Left ventricle myocardium inferior (tissue), 1 donor: ENCODE measurements at places on chromosomes 13 and 19.

DNA sequence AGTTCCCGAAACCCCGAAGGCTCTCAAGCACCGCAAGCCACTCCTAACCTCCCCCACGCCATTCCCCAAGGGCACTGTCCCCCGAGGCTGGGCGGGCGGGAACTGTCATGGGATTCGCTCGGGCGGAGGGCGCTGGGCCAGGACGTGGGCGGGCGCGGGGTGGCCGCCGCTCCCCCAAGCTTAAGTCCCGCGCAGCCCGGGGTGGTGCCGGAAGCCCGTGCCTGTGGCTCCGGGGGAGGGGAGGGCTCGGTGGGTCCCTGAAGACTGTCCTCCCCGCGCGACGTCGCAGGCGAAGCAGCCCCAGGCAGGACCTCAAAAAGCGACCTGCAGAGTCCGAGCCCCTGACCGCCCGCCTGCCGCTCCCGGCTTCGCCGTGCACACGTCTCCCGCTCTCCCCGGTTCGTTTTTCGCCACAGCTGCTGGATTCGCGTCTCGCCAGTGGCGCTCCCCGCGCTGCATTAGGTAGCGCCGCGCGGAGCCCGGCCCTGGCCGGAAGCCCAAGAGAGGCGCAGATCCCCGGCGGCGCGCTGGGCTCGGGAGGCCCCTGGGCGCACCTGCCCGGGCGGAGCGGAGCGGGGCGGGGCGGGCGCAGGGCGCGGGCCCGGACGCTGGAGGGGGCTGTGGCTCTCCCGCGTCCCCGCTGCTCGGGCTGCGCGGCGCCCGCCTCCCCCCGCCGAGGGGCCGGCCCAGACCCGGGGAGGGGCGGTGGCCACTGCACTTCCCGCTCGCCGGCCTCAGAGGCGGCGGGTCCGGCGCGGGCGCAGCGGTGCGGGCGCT lies at the start of gene FARP1:
TSS of gene FARP1 (plus strand) at position 715 of the 777 bp plus-strand sequence. CDS start 70,149 bp downstream, outside the sequence.
- peak; percentile 79 for DNase-seq

GRCh38 chr19:55132453-55133129 lies 15.2 kb upstream of the PPP1R12C start:
- no peak for DNase-seq

DNA sequence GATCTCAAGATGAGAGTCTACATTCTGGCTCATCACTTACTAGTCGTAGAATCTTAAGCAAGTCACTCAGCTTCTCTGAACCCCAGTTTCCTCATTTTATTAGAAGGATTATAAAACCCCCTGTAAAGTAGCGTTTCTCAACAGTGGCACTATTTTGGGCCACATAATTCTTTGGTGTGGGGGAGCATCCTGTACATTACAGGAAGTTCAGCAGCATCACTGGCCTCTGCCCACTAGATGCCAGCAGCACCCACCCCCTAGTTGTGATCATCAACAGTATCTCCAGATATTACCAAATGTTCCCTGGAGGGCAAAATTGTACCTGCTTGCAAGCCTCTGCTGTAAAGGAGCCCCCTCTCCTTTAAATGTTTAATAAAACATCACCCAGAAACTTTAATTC lies 22.6 kb downstream of the STARD13 start:
- no peak for DNase-seq

- no peak for DNase-seq
Observed at GRCh38 chr19:23439623-23440022, 44.4 kb upstream of the ZNF91 start.

- no peak for DNase-seq
Observed at GRCh38 chr13:109628251-109628699, 158.1 kb downstream of the IRS2 start.

- DNase-seq, result no peak
Observed at GRCh38 chr19:3539756-3540118, 763 bp downstream of the TEKTIP1 start.

- no peak for DNase-seq
Observed at GRCh38 chr19:5127717-5128116, 158.8 kb downstream of the KDM4B start.

DNA sequence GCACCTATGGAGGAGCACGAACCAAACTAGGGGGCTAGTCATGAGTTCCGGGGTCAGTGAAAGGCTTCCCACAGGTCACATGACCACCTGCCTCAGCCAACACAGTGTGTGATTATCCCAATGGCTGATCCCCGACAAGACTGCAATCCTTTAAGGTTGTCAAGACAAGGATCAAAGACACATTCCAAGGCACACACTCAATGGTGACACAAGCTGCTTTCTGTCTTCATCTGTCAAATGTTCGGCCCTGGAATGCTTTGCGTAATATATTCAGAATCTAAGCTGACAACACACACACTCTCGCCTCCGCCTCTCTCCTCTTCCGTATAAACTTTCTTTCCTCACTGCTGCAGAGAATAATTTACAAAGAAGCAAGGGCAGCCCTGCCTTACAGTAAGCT lies 11.7 kb downstream of the RANBP3 start:
- DNase-seq, result no peak

DNA sequence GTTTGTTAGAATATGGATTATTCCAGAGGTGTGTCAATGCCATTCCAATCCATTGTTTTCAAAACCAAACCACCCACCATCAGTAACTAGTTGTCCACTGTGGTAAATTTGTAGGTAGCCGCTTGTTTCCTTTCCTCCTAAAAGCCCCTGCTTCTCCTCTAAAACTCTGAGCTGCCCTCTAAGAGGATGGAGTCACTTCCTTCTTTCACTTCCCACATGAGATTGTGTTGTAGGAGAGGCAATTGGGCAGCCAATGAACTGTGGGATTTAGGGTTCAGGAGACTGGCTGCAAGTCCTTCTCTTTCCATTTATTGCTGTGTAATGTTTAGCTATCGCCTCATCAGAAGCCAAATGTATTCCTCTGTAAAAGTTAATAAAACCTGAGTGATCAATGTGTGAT lies 49.9 kb upstream of the RFXAP start:
- DNase-seq, result no peak

- DNase-seq, result no peak
Observed at GRCh38 chr13:89082623-89083022, 1411.5 kb downstream of the SLITRK5 start.

- DNase-seq, result no peak
Observed at GRCh38 chr13:90362707-90363106, 984.8 kb upstream of the MIR17HG start.

GRCh38 chr13:69947582-69947981 lies 160.0 kb upstream of the ATXN8OS start:
- no peak for DNase-seq

DNA sequence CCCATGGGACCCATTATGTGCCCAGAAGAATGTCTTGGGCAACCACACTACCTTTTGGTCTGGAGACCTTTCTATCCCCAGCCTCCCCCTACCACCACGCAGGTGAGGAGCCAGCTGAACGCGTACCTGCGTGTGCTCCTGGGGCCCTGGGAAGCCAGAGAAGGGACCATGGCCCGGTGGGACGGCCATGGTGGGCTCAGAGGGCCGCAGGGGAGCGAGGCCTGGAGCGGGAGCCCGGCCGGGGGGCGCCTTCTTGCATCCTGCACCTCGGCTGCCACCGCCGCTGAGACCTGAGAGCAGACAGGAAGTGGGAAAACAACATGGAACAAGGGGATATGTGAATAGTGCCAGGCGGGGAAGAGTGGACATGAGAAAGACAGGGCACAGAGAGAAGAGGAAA lies 2.3 kb downstream of the DYRK1B start:
- DNase-seq, result no peak

- DNase-seq, result no peak
Observed at GRCh38 chr19:3178377-3178972, at the start of gene S1PR4. TSS of gene S1PR4 (plus strand) at chr19:3178769. CDS start at chr19:3178793, 24 bp downstream.

- peak; percentile 73 for DNase-seq
Observed at GRCh38 chr13:29595380-29596063, at the start of gene SLC7A1. TSS of gene SLC7A1 (minus strand) at chr13:29595688. CDS start at chr13:29536188, 59,500 bp downstream.

DNA sequence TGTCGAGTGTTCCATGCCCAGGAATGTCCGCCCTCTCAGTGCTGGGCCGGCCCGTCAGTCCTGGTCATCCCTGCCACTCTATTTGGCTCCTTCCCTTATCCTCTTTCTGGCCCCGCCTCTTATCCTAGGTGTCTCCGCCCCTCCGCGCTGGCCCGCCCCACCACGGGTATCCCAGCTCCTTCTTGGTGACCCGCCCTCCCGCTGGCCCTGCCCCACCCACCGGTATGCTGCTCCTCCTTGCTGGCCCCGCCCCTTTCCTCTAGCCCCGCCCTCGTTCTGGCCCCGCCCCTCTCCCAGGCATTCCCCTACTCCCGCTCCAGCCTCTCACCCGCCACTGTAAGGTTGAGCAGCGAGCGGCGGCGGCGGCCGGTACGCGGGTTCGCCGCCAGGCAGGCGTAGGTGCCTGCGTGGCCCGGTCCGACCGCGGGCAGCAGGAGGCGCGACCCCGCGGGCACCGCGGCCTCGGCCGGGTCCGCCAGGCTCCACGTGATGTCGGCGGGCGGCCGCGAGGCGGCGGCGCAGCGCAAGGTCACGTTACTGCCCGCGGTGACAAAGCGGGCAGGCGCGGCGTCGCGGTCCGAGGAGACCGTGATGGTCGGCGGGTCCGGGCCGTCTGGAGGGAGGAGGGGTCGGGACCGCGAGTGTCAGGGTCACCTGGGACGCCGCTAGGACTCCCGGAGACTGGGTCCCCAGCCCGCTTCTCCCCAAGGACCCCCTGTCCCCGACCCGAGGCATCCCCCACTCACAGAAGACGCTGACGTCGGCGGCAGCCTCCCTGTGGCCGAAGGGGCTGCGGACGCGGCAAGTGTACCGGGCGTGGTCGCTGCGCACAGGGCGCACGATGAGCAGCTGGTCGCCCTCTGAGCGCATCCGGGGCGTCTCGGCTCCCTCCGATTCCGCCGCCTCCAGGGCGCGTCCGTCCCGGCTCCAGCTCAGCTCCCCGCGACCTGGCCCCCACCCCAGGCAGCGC lies 2.0 kb downstream of the VSIG10L start:
- DNase-seq, result peak; percentile 98

DNA sequence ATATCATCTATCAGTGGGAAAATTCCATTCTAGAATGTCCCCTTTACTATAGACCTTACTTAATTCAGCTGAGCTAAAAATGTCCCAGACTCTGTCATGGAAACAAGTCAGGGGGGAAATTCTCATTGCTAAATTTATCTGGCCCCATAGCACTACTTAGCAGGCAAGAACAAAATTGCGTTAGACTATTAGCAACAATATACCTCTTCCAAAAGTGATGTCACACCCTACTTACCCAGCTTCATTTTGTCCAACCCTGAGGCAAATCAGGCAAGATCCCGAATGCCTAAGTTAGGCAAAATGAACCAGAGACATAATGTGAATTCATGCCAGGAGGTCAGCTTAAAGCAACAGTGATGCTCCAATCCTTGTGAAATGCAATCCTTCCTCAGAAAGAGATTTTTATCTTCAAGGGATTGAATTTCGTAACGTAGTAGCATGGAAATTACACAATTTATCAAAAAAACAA lies 93.7 kb downstream of the FRY start:
- no peak for DNase-seq

DNA sequence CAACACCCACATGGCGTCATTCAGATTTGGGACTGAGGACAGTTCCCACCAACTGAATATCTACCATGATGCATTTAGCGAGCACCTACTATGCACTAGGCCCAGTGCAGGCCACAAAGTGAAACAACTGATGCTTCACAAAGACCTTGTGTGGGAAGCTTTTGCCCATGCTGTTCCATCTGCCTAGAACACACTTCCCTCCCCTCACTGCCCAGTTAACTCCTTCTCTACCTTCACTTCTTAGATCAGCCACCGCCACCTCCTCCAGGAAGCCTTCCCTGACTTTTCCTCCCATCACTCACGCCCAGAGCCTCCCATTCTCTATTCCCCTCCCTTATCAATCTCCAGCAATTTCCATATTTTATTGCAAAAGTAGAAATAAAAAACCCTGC lies 25.7 kb downstream of the PTPRS start:
- DNase-seq, result no peak

DNA sequence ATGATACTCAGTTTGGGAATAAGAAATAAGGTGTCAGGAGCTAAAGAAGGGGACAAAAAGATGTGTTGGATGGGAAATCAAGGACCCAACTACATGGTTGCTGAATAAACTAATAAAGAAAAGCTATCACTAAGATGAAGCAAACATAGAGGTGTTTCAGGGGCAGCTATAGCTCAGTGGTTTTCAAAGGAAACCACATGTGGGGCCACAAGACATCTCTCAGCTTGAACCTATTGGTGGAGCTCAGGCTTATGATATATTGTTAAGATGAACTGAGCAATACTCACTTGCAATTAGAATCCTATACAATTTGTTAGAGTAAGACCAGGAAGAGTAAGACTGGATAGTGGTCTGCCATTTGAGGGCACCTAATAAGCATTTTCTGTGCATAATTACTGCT lies 45.1 kb upstream of the SPRY2 start:
- DNase-seq, result no peak

GRCh38 chr19:45451131-45451849 lies 16.5 kb upstream of the FOSB start:
- DNase-seq, result no peak

- no peak for DNase-seq
Observed at GRCh38 chr19:46907880-46908279, 47.1 kb downstream of the ARHGAP35 start.

DNA sequence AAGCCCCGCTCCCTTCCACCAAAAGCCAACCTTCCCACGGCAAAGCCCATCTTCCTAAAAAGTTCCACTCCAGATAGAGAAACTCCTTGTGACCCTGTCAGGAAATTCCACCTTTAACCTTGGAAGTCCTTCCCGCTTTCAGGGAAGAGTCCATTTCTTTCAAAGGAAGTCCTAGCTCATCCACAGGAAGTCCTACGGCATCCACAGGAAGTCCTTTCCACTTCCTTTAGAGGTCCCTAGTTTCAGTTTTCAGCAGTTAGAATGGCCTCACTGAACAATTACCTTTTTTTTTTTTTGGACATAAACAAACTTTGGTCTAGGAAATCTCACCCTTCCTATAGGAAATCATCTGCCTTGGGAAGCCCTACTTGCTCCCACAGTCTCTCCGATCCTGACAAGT lies 31.7 kb downstream of the TRPM4 start:
- DNase-seq, result no peak

DNA sequence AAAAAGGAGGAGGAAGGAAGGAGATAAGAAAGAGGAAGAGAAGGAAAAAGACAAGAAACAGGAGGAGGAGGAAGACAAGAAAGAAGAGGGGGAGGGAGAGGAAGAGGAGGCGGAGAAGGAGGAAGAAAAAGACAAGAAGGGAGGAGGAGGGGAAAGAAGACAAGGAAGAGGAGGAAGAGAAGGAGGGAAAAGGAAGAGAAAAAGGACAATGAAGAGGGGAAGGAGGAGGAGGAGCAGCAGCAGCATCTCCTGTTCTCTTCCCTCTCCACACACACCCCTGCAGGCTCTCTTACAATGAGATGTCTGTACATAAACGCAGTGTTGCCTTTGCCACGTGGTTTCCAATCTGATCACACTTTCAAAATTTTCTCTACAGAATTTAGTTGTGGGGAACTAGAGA lies 66.6 kb downstream of the RUBCNL start:
- no peak for DNase-seq

- DNase-seq, result no peak
Observed at GRCh38 chr13:60352644-60353043, 44.4 kb upstream of the TDRD3 start.

- DNase-seq, result no peak
Observed at GRCh38 chr19:16477311-16477710, 5.5 kb upstream of the EPS15L1 start.

DNA sequence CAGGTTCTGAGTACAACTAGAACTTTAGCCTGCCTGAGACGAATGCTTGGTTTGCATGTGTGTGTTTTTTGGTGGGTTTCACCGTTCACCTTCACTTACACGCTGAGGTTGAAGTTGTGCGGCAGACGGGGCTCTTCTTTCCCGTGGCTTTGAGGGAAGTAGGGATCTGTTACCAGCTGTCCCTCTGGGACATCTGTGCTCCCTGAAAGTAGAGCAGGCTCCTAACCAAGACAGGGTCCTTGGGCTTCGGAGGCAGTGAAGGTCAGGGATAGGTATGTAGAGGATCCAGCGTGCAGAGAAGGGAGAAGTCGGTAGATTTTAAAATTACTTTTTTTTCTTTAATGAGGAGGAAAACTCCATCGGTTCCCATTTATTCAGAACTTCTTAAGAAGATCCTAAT lies 48.7 kb downstream of the ZNF536 start:
- DNase-seq, result no peak
